ENCODE measurements at places on chromosomes 2 and 18. TPM values are rescaled to one million over a fixed set of nuclear protein-coding genes. Genes with fewer than 3 reads are reported as not detected.

The MC5R gene
- polyA plus RNA-seq, result 1.1 TPM

The ARHGEF4 gene
- 10.6 TPM for polyA plus RNA-seq

DNA sequence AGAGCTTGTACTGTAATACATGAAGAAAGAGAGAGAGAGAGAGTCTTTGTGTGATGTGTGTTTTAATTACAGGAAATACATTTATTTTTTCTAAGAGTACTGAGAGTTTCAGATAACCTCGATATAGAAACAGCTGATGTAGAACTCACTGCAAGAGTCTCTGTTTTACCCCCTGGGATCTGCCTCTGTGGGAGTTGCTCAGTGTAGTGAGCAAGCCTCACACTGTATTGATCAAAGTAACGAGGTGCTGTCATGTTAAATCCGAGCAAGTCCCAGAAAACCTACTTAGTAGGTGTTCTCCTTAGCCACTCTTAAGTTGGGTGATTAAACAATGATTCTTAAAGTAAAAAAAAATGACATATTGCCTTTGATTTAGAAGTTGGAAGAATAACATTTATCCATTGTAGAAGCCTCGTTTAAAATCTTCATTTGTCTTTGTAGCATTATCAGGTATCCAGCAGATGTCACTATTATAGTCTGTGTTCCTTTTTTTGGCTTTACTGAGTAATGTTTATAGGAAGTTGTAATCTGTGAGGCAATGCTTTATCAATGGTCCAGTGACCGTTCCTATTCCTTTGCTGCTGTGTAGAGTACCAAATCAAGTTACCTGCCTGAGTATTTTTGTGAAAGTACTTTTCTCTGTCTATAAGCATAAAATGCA lies 219.0 kb downstream of the MYO3B start:
- no peak overlapping the region for H3K4me3 ChIP-seq
- H3K36me3 ChIP-seq, result no peaks in the 10 kb centered on the region
- no peaks in the 10 kb centered on the region for H3K4me1 ChIP-seq
- no peaks in the 10 kb centered on the region for H3K27me3 ChIP-seq
- DNase-seq, result no peak

GRCh38 chr2:178521304-178522150 lies 41.3 kb downstream of the PLEKHA3 start:
- no peaks in the 10 kb centered on the region for H3K4me1 ChIP-seq
- H3K27ac ChIP-seq, result no peak overlapping the region
- DNase-seq, result no peak

GRCh38 chr18:8584798-8585197 lies 24.4 kb upstream of the RAB12 start:
- no peak overlapping the region for H3K4me3 ChIP-seq
- no peaks in the 10 kb centered on the region for H3K36me3 ChIP-seq

DNA sequence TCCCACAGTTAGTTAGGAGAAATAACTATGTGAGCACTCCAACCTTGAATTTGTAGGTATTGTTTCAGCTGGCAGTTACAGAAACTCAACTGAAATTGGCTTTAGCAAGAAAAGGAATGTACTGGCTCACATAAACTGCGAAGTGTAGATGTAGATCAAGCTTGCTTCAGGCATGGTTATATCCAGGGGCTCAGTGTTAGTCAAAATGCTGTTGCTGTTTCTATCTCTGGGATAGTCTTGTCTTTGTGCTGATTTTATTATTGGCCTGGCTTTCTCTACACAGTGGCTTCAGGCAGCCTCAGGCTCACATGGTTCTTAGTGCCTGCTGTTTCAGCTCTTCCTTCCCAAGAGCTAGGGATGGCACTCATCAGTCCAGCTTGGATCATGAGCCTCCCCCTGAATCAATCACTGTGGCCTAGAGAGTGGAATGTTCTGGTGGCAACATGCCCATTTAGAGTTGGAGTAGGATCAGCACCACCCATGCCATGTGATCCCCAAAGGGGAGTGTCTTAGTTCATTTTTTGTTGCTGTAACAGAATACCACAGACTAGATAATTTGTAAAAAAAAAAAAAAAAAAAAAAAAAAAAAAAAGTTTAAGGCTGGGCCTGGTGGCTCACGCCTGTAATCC lies 69.1 kb upstream of the FOXI3 start:
- DNase-seq, result no peak
- H3K36me3 ChIP-seq, result no peaks in the 10 kb centered on the region
- H3K4me3 ChIP-seq, result no peak overlapping the region
- no peak overlapping the region for H3K27ac ChIP-seq
- peaks cover 11% of the 10 kb centered on the region for H3K4me1 ChIP-seq

- H3K4me1 ChIP-seq, result peaks cover 4% of the 10 kb centered on the region
- H3K27ac ChIP-seq, result no peak overlapping the region
- no peaks in the 10 kb centered on the region for H3K36me3 ChIP-seq
- DNase-seq, result no peak
Observed at GRCh38 chr18:58633874-58634273, 5.0 kb upstream of the ALPK2 start.

DNA sequence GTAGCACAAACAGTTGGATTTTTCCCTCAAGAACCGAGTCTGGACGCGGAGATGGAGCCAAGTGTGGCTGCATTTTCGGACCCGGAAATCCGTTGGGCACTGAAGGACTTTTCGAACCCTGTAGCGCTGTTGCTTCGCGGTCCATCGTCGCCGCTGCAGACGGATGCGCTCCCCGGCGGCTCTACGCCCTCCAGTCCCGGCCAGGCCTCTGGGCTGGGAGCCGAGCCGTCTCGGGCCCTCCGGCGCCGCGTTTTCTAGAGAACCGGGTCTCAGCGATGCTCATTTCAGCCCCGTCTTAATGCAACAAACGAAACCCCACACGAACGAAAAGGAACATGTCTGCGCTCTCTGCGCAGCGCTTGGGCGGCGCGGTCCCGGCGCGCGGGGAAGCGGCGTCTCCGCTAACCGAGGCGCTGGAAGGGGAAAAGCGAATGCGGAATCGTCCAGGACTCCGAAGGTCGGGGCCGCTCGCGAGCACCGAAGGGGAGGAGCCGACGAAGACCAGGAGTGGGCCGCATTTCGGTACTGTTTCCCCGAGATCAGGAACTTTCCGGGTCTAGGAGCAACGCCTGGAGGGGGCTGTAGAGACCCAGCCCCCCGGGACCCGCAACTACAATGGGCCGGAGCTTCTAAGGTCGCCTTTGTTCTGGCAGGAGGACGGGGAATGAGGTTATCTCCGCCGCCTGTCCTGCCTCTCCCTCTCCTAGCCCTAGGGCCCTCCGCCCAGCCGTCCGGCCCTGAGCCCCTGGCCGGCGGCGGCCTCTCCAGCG lies 3.2 kb downstream of the EMX1 start:
- H3K4me3 ChIP-seq, result peak overlapping the region; percentile 56
- no peaks in the 10 kb centered on the region for H3K36me3 ChIP-seq
- H3K27ac ChIP-seq, result no peak overlapping the region
- H3K4me1 ChIP-seq, result peaks cover 15% of the 10 kb centered on the region

DNA sequence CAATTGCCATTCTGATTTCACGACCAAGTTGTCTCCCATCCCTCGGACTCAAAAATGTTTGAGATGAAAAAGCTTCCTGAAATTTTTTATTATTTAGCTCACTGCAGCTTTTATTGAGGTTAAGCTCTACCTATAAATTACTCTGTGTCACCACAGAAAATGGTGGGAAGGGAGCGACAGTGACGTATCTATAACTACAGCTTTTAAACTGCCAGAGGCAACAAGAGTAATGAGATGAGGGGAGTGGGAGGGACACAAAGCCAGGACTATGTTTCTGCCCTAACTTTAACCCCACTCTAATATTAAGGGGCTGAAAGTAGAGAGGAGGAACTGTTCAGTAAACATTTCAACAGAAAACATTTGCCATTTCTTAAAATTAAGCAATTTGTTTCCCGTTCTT lies 37.4 kb downstream of the SMAD2 start:
- H3K27ac ChIP-seq, result no peak overlapping the region
- no peaks in the 10 kb centered on the region for H3K4me1 ChIP-seq
- no peak for DNase-seq
- H3K27me3 ChIP-seq, result no peaks in the 10 kb centered on the region
- H3K4me3 ChIP-seq, result no peak overlapping the region

- H3K36me3 ChIP-seq, result no peaks in the 10 kb centered on the region
- no peaks in the 10 kb centered on the region for H3K27me3 ChIP-seq
- no peak overlapping the region for H3K4me3 ChIP-seq
- DNase-seq, result no peak
- H3K27ac ChIP-seq, result no peak overlapping the region
- H3K4me1 ChIP-seq, result no peaks in the 10 kb centered on the region
Observed at GRCh38 chr2:128069769-128070168, 21.2 kb upstream of the UGGT1 start.

DNA sequence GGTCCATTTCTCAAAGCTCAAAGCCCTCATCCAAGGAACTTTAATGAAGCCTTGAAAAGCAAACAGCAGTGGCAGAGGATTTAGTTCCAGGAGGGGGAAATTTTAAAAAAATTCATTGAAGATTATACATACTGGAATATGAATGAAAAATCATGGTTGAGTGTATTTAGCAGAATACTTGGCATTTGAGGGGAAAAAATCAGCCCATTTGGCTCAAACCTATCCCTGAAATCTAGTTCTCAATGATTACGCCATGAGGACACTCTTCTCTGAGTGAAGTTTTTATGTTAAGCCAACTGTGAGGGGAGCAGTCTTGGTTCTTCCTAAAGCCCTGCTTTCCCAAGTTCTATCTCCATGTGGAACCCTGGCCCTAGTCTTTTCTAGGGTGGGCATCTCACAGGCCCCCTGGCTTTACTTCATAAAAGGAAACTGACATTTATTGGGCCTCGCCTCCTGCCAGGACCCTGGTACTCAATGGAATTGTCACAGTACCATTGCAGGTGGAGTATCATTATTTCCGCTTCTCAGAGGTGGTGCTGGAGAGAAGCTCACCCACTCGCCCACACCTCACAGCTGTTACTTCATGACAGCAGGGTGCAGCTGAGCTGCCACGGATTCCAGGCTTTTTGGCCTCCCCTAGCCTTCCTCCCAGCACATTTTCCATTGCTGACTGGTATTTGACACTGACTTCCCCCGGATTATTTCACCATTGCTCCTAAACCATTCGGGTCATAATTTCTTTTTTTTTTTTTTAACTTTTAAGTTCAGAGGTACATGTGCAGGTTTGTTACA lies 56.8 kb downstream of the NXPH2 start:
- no peaks in the 10 kb centered on the region for H3K27me3 ChIP-seq
- peaks cover 7% of the 10 kb centered on the region for H3K4me1 ChIP-seq
- no peaks in the 10 kb centered on the region for H3K36me3 ChIP-seq

The PARD6G gene
- 12.0 TPM for polyA plus RNA-seq

DNA sequence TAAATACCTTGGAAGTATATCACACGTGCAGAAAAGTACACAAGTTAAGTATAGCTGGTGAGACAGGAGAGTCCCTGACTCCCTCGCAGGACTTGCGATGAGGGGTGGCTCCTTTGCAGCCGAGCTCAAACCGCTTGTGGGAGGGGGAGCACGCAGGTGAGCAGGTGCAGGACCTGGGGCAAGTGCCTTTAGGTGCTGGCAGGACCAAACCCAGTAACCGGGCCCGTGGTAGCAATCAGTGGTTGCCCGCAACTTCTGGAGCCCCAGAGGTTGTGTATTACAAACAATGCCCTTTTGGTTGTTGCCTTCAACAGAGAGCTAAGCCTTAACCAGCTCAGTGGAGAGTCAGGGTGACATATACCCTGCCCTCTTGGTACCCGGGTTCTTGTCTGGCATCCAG lies 132.8 kb downstream of the PARD3B start:
- H3K4me1 ChIP-seq, result no peaks in the 10 kb centered on the region
- no peak overlapping the region for H3K4me3 ChIP-seq
- H3K27ac ChIP-seq, result no peak overlapping the region
- H3K27me3 ChIP-seq, result no peaks in the 10 kb centered on the region

DNA sequence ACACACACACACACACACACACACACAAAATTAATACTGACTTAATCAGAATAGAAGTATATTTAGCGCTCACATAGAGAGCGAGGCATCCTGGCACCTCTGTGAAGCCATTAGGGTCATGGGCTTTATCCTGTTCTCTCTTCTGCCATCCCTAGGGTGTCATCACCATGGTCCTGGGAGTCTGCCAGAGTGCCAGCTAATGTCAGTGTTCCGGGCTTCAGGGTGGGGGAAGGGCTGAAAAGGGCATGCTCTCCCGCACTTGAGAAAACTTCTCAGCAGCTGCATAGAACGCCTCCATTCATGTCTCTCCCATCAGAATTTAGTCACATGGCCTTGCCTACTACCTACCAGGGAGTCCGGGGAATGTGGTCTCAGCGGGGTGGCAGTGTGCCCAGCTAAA lies 19.7 kb upstream of the DYNC2LI1 start:
- H3K4me3 ChIP-seq, result no peak overlapping the region
- H3K27ac ChIP-seq, result no peak overlapping the region
- no peak for DNase-seq

DNA sequence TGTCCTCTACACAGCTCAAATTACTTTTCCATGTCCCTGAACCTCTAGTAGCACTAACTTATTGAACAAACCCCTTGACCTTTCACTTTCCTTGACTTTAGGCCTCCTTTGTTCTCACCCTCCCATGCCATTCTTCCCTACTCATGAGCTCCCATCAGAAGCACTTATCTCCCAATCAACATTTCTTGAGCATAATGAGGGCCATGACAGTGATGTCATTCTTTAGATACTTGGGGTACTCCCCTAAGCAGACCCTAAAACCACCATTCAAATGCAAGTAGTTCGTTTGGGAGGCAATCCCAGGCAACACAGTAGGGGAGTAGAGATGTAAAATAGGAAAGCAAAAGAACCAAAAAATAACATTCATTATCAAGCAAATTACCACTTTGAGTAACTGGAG lies 115.9 kb upstream of the ARHGAP28 start:
- H3K4me3 ChIP-seq, result no peak overlapping the region
- 0 out of 2 replicates have a peak, but pooled peaks cover 2% of the 10 kb centered on the region for H3K4me1 ChIP-seq
- H3K27ac ChIP-seq, result no peak overlapping the region
- H3K36me3 ChIP-seq, result 0 out of 2 replicates have a peak, but pooled peaks cover 7% of the 10 kb centered on the region

The ACTG2 gene
- polyA plus RNA-seq, result 6.2 TPM

DNA sequence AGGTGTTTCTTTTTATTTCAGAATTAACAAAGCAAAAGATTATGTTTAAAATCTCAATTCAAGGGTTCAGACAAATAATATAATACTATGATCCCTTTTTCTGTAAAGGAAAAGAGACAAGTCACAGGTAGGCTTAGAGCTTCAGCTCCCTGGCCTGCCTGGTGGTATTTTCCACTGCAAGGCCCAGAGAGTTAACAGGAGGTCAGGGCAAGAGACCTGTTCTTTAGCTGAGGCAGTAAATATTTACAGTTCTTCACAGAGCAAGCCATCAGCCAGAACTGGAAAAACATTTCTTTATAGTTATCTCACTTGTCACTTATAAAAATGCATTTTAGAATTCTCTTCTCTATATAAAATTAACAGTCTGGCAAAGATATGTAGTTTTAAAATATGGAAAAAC lies 70.1 kb downstream of the EPG5 start:
- no peaks in the 10 kb centered on the region for H3K36me3 ChIP-seq
- H3K27me3 ChIP-seq, result no peaks in the 10 kb centered on the region
- H3K4me3 ChIP-seq, result no peak overlapping the region
- H3K27ac ChIP-seq, result no peak overlapping the region
